ENCODE measurements at places on chromosomes 7 and 10.

DNA sequence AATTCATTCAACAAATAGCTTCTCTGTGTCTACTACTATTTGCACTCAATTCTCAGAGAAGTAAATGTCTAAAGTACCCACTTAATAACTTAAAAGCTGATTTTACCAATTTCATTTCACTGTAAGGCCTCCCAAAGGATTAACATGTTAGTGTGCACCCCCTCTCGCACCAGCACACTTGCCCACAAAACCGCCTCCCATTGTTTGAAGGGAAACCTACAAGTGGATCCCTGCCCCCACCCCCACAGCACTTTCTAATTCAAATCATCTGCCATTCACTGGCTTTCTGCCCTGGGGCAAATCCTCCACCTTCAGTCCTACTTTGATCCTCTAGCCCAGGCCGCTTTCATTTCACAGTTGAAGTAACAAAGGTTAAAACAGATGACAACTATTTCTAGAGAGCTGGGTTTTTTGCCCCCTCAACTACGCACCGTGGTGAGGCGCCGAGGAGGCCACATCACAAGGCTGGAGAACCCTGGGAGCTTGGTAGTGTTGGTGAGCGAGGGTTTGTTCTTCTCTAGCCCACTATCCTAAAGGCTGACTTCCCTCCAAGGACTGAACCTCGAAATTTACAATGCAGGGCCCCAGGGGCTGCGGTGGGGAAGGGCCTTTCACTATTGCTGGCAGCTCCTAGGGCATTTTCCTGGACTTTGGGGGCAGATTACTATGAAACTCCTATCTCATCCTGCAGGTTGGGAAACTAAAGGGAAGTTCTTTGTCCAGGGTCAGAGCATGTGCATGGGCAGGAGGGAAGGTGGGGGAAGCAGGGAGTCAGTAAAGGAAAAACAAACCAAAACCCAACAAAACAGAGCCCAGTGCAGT, 517.4 kb upstream of the ZMIZ1 start:
- no peak for DNase-seq

DNA sequence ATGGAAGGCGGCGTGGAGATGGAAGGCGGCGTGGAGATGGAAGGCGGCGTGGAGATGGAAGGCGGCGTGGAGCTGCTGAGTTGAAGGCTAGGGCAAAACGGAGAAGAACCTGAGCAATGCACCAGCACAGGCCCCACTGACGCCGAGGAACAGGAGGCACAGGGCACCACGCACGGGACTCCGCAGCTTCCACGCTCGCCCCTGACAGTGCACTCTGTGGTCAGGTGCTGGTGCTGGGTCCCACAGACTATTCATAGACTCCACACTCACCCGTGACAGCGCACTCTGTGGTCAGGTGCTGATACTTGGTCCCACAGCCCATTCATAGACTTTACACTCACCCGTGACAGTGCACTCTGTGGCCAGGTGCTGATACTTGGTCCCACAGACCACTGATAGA, 34.0 kb downstream of the CPXM2 start:
- no peak for DNase-seq

DNA sequence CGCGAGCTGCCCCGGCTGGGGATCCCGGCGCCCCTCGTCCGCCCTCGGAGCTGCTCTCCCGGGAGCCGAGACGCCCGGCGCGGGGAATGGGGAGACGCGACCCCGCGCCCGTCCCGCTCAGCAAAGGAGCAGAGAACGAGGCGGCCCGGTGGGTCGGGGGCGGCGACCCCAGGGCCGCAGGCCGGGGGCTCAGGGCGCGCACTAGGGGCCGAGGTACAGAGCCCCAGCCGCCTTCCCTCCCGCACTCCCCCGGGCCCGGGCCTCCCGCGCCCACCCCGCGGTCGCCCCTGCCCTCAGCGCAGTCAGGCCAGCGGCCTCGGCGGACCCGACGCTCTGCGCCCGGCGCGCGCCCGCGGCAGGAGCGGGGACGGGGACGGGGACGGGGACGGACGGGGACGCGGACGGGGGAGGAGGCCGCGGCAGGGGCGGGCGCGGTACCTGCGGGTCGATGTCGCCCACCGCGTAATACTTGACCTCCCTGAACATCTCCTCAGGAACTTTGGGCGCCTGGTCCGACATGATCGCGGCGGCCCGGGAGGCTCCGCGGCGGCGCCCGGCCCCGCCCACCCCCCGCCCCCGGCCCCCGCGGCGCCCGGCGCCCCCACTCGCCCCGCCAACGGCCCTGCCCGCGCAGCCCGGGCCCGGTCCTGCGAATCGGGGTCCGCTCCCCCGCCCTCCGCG, 373 bp downstream of the PAXIP1 start:
- DNase-seq = peak; percentile 27

DNA sequence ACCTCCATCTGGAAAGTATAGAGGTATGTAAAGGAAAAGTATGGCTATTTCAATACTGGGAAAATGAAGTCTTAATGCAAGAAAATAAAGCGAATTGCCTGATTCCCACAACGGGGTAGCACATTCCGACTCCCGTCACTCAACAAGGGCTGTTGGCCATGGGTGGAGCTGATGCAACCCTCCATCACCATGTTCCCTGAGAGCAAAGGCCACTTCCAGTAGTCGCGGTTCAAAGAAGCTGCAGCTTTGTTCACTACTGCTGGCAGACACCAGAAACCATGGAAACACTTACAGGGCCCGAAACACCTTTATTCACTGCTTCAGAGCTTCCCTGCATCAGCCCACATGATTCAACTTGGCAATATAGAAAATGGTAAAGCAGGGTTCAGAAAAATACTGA, 44.0 kb downstream of the TMEM26 start:
- no peak for DNase-seq

- DNase-seq = no peak
These were observed 246.9 kb downstream of the AHR start for GRCh38 chr7:17545348-17545747.

- no peak for DNase-seq
These were observed 33.8 kb downstream of the SLC26A4 start for GRCh38 chr7:107694386-107694785.

- no peak for DNase-seq
These were observed 21.9 kb upstream of the KCNK18 start for GRCh38 chr10:117175215-117175900.

DNA sequence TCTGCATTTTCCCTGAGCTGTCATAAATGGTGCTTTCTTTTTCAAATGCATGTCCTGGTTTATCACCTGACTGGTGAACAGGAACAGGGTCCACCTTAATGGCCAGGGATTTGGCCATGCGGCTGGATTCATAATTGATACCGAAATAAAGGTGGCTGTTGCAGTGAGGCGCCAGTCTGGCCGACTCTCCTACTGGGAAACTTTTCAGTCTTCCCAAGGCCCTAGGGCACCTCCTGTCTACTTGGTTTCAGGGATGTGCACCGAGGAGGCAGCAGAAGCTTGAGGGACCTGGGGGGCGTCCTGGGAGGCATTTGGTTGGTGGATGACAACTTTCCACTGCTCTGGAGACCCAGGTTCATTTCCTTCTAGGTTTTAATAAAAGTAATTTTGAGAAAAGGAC, 46.4 kb upstream of the FIGNL1 start:
- DNase-seq = no peak

- DNase-seq = no peak
These were observed 38.9 kb upstream of the YAE1 start for GRCh38 chr7:39527296-39527695.

DNA sequence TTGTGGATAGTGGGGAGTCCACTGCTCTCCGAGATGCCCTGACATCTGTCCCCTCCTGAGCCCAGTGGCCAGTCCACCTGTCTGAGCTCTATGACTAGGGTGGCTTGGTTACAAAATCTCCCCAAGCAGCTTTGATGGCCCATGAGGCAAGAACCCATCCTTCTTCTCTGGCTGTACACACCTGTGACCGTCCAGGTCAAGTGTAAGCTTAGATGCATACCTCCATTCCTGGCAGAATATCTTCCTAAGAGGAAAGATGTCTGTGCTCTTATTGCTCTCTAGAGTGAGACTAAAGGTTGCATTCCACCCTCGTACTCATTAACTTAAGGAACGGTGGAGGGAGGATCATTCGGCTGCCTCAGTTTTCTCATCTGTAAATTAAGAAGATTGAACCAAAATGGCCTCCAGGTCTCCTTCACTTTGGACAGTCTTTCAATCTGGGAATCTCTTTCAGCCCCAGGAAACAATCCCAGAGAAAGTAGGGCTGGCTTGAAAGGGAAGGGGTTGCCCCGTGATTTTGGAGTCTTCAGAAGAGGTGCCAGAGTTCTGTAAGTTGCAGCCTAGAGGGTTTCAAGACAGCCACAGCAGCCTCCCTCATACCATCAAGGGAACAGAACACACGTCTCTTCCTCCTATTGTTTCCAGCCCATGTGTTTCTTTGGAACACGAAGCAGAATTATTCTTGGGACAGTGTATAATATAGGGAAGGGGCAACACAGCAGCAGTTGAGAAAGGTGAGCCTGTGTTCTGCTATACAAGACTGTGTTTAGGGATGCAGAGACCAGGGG, 5.5 kb downstream of the HOXA4 start:
- DNase-seq = no peak
